ENCODE measurements at places on chromosomes 5 and 9. TPM values are rescaled to one million over a fixed set of nuclear protein-coding genes. Genes with fewer than 3 reads are reported as not detected.

DNA sequence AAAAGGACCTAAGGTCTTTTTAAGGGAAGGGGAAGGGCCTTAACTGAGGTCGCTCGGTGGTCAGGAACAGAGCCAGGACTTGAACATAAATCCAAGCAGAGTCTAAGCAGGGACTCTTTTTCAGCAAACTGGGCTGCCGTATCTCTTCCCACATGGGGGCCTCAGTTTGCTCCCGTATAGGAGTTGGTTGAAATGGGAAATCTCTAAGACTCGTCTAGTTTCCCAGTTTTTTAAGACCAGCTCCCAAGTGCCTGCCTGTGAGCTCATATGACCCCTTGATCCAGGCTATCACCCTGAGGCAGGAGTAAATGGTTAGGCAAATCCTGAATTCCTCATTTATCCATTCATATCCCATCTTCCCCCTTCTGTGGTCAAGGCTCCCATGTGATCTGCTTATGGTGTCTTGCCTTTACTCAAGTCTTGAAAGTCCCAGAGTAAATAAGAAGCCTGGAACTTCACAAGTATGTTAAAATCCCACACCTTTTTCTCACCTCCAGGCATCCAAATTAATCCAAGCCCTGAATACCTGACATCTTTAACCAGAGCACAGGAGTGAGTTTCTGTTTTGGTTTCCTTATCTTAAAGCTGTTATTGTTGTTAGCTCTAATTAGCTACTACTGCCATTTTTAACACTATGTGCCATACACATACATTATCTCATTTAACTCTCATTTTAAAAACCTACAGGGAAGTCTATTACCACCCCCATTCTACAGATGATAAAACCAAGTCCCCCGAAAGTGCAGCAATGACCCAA, 3.0 kb downstream of the ARSI start:
- DNase-seq: no peak

GRCh38 chr9:72560086-72560485, 38.7 kb downstream of the TMC1 start:
- no peak for DNase-seq

DNA sequence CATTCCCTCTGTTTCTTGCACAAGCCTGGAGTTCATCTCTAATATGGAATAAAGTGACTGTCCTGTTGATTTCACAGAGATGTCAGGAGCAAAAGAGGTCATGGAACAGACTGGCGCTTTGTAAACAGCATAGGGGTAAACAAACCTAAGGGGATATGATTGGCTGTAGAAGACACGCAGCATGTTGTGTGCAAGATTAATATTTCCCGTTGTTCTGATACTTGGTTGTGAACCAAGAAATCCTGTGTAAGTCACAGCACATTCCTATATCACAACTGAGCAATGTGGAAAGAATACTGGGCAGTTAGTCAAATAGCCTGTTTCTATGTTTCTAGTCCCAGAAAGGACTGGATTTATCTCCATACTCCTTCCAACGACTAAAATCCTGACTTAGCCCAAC, 3.2 kb downstream of the ADAMTS12 start:
- DNase-seq: no peak

GRCh38 chr5:62762503-62762902, 183.9 kb downstream of the LRRC70 start:
- no peak for DNase-seq

- DNase-seq: no peak
Measured at GRCh38 chr9:92965759-92966517, 18.6 kb downstream of the FGD3 start.

DNA sequence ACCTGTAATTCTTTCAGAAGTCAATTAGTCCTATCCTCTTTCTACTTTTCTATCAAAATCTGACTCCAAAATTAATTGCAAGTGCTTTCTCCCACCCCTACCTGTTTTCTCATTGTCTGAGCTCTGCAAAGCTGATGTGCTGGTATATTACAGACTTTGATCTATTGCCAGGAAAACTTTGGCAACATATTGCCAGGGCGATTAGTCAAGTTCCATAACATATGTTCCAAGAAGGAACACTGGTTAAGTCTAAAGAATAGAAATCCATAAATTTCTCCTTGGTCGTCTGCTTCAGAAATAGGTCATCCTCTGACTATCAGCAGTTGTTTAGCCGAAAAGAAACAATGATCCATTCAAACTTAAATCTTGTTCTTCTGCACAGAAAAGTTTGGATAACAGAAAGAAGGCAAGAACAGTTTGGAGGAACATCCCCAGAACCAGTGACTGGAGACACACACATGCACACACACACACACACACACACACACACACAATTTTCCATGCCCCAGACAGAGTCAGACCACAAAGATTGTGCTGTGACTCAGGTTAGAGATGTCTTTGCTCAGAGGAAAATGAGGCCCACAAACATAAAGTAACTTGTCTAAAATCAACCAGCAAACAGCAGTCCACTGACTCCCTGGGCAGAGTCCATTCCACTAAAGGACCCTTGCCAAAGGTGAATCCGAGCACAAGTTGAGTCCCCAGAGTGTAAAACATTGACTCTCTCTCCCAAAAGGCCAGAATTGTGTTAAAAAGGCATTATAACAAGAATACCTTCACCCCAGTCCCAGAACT, 202.1 kb downstream of the DEPDC1B start:
- DNase-seq: no peak

GRCh38 chr9:95780751-95781150, 94.7 kb upstream of the ERCC6L2 start:
- DNase-seq: no peak

- DNase-seq: no peak
Measured at GRCh38 chr9:116377179-116377798, 223.7 kb downstream of the PAPPA start.

Gene MSX2
- total RNA-seq: 1.2 TPM

- DNase-seq: no peak
Measured at GRCh38 chr5:173033923-173034322, 22.2 kb upstream of the CREBRF start.

Gene MZB1
- total RNA-seq: 0.70 TPM

Gene RLN2
- not detected for total RNA-seq

Gene HAPLN1
- total RNA-seq: 0.32 TPM

DNA sequence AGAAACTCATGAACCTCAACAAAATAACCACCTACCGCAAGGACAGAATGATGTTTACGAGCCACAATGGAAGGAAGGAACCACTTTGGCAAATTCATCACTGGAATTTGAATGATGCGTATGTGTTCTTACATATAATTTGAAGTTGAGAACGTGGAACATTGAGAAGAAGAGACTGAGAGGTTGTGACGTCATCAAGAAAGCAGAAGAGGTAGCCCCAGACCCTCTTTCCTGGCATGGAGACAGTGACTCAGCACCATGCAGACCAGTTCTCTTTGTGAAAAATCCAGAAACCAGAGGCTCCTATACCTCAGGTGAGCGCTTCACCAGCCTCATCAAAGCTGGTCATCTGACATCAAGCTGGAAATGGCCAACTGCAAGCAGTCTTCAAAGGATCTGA, 124.5 kb downstream of the PDZD2 start:
- DNase-seq: no peak

Gene PCDHGA2
- total RNA-seq: 6.5 TPM

Gene LHX3
- not detected for total RNA-seq

Data from Right ventricle myocardium superior (tissue), 1 donor.